ENCODE measurements at places on chromosomes 7 and 10.

DNA sequence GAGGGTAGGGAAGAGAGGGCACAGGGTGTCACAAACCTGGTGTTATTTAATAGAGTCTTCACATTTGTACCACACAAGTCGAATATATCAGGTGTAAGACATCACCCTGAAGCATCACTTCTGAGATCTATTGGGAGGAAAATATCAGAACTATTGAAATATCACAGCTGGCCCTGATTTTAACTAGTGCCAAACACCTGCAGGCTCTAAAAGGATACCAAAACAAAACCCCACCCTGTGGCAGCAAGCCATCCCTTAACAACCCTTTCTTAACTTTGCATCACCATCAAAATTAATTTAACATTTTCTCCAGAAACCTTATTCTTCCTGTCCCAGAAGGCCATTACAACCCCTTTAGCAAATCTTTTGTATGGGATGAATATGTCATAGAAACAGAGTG, 365.4 kb downstream of the SUGCT start:
- no peak for DNase-seq

DNA sequence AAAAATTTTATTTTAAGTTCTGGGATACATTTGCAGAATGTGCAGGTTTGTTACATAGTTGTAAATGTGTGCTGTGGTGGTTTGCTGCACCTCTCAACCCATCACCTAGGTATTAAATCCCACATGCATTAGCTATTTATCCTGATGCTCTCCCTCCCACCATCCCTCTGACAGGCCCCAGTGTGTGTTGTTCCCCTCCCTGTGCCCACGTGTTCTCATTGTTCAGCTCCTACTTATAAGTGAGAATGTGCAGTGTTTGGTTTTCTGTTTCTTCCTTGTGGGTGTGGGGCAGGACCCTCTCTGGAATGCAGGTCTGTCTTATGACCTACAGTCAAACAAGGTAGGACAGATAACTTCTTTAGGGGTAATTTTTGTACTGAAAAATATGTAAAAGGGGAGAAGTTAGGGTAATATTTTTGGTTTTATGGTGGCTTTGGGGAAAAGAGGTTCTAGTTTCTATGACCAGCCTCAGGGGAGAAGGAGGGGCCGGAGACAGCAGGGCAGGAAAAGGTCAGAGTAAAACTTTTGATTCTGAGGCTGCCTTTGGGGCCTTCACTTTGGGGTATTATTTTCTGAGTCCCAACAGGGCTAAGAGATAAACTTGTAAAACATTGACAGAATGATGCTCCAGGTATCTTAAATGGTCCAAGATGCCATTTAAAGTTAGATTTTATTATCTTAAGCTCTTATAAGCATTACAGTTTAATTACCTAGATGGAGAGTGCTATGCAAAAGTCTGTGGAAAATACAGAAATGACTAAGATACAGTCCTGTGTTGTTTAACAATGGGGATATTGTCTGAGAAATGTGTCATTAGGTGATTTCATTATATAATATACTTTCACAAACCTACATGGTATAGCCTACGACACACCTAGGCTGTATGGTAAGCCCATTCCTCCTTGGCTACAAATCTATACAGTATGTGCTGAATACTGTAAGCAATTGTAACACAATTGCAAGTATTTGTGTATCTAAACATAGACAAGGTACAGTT, 354.8 kb downstream of the ABCA13 start:
- no peak for DNase-seq

- DNase-seq, result no peak
These were observed 14.5 kb upstream of the VCL start for GRCh38 chr10:73983096-73984047.

DNA sequence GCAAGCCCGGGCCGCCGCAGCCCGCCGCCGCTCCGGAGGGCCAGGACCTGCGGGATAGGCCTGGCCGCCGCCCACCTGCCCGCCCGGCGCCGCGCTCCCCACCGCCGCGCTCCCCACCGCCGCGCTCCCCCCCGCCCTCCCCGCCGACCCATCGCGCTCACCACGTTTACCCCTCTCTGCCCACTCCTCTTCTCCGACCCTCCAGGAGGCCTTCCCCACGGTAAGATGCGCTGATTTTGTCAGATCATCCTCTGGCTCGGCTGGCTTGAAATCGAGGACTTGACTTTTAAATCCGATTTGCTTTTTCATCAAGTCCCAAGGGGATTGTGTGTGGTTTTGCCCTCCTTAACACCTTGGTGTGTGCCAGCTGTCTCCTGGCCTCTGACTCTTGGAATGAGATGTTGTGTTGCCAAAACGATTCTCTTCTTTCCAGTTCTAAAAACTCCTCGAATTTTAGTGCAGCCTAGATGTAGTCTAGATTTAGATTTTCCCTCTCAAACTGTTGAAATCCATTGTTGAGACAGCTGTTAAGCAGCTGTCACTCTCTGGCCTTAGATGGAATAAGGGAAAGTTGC, 738 bp downstream of the POM121 start:
- no peak for DNase-seq

DNA sequence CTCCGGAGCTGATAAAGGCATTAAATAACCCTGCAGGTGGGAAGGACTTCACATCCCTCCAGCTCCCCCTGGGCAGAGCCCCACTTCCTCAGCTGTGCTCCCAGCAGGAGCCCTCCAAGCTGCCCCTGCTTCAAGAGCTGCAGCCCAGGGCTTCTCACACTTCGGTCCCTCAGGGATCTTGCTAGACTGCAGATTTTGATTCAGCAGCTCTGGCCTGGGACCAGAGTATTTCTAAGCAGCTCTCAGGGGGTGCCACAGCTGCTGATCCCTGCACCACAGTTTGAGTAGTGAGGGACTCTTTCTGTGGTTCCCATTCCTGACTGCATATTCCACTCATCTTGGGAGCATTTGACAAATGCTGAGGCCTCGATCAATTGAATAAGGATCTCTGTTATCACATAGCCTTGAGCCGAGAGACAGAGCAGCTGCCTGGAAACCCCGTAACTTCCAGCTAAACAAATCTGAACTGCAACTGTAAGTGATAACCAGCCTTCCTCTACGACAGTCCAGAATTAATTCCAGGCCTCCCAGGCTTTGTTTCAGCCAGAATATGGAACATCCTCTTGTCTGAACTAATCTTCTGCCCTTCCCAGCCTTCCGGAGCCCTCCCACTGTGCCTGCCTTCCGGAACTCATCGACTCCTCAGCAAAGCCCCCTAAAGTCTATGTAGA, 161.4 kb downstream of the CCDC3 start:
- DNase-seq, result no peak

DNA sequence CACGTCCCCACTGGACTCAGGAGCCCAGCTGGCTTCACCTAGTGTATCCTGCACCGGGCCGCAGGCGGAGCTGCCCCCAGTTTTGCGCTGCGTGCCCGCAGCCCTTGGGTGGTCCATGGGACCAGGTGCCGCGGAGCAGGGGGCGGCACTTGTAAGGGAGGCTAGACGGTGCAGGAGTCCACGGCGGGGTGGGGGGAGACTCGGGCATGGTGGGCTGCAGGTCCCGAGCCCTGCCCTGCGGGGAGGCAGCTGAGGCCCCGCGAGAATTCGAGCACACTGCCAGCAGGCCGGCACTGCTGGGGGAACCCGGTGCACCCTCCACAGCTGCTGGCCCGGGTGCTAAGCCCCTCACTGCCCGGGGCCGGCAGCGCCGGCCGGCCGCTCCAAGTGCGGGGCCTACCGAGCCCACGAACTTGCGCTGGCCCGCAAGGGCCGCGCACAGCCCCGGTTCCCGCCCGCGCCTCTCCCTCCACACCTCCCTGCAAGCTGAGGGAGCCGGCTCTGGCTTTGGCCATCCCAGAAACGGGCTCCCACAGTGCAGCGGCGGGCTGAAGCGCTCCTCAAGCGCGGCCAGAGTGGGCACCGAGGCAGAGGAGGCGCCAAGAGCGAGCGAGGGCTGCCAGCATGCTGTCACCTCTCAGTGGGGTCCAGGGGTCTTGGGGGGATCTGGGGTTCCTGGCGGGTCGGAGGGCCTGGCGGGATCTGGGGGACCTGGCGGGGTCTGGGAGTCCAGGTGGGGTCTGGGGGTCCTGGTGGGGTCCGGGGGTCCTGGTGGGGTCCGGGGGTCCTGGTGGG, 81.4 kb downstream of the VIPR2 start:
- DNase-seq, result no peak

DNA sequence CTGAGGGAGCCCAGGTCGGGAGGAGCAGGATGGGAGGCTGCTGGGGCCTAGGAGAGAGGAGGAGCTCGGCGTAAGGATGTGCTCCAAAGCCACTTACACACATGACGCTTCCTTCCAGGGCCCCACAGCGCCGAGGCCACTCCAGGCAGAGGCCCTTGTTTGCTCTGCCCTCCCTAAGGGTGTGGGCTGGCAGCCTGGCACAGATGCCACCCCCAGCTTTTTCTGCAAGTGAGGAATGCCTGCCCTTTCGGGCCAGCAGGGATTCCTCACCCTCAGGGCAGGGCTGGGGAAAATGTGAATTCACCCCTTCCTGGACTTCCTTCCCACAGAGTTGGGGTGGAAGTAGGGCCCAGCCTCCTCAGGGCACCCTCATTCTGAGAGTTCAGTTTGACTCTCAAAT, 5.6 kb upstream of the AQP1 start:
- DNase-seq, result no peak

DNA sequence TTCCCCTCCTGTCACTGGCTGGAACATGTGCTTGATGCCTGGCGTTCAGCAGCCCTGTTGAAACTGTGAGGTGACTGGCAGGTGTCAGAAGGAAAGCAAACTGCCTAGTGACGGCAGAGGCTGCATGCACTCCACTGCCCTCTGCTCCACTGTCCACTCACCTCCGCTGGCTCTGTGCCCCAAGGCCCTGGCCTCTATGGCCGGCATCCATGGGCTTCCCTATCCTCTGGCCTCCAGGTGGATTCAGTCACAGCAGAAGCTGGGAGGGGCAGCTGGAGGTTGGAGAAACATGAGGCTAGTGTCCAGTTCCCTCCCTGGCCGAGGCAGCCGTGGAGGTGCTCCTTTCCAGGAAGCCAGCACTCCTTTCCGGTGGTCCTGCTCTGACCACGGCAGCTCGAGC, 31.2 kb upstream of the INSIG1 start:
- no peak for DNase-seq

DNA sequence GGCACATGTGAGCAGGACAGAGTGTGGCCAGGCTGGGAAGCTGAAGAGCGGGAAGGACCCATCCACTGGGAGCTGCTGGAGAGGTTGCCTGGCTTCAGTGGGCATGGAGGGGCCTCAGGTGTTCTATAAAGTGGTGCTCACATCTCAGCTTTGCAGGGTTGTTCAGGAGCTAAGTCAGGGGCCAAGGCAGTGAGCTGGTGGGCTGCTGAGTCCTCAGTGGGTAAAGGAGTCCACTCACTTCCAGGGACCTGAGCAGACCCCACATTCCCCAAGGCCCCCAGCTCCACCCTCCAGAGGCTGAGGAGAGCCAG, 28.8 kb upstream of the C10orf53 start:
- no peak for DNase-seq

DNA sequence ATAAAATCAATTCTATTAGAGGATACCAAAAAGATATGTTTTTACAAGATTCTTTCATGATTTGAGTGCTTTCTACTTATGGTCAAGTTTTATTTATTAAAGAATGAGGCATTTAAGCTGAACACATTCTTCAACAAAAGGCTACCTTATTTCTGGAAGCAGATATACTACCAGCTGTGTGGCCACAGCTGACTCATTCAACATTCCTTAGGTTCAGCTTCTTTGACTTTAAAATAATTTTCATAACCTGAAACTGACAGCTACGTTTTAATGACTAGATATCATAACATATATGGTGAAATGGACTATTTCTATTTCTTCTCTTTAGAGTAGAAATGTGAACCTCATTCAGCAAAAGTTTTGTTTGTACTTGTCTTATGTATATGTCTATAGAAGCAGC, 414.2 kb upstream of the SEMA3C start:
- DNase-seq, result no peak

DNA sequence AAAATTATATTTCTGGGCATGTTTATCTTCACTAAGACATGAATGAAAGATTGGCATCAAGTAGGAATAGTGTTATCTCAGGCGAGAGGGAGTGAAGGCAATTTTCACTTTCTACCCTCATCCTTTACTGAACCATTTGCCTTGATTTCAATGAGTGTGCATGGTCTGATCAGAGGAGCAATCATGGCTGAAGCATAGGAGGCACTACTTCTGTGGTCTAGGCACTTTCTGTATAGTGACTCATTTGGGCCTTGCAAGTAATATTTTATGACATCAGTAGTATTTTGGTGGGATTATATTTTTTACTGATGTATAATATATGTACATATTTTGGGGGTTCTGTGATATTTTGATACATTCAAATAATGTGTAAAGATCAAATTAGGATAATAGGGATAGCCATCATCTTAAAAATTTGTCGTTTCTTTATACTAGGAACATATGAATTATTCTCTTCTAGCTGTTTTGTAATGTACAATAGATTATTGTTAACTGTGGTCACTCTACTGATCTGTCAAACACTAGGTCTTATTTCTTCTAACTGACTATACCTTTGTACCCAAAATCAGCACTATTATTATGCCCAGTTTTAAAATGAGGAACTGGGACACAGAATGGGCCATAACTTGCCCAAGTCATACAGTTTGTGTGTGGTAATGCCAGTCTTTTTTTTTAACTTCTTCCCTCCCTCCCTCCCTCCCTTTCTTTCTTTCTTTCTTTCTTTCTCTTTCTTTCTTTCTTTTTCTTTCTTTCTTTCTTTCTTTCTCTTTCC, 101.9 kb downstream of the RAB11FIP2 start:
- DNase-seq, result no peak

DNA sequence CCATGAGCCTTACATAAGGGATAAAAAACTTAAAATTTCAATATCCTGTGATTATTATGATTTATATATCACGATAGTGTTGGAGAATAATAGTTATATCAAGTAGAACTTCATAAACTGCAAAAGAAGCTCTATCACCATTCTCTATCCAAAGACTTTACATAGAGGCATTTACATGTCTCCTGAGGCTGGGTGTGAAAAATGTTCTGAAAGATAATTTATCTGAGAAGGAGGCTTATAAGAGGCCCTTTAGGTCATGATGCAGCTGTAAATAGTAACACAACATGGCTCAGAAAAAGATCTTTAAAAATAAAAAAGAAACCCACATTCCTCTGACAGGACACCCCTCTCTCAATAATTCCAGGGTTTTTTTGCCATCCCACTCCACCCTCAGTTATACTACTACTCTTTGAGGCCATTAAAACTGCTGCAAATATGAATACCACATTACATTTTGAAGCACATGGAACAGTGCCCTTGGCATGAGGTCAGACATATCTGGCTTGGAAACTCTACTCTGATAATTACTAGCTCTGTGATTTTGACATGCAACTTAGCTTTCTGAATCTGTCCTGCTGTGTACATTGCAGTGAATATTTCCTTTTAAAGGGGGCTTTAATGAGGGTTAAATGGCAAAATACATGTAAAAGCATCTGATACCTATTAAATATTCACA, 55.5 kb downstream of the SLC16A12 start:
- DNase-seq, result no peak
